ENCODE measurements at places on chromosomes 4 and X. TPM values are rescaled to one million over a fixed set of nuclear protein-coding genes. Genes with fewer than 3 reads are reported as not detected.

The PPEF2 gene
- total RNA-seq, result not detected

- no peaks in the 10 kb centered on the region for H3K27me3 ChIP-seq
- no peak overlapping the region for H3K4me3 ChIP-seq
- no peaks in the 10 kb centered on the region for H3K4me1 ChIP-seq
- no peak for DNase-seq
Measured at GRCh38 chr4:109735566-109736365, 5.9 kb upstream of the PLA2G12A start.

The VCX3A gene
- not detected for total RNA-seq

The CENPVL1 gene
- total RNA-seq, result not detected

GRCh38 chr4:90121676-90122354 is 5.4 kb upstream of the CCSER1 start:
- no peak for DNase-seq
- no peak overlapping the region for H3K4me3 ChIP-seq
- H3K36me3 ChIP-seq, result no peaks in the 10 kb centered on the region

The SMIM10L2A gene
- 2.0 TPM for total RNA-seq

The RENBP gene
- total RNA-seq, result 46.4 TPM

GRCh38 chrX:1322393-1322792 is 14.2 kb upstream of the IL3RA start:
- H3K27ac ChIP-seq, result no peak overlapping the region
- no peaks in the 10 kb centered on the region for H3K27me3 ChIP-seq
- no peak overlapping the region for H3K4me3 ChIP-seq
- H3K4me1 ChIP-seq, result no peaks in the 10 kb centered on the region
- H3K36me3 ChIP-seq, result no peaks in the 10 kb centered on the region

Data from upper lobe of right lung (tissue), 1 donor.